Keratinocyte (primary cell): ENCODE measurements at places on chromosomes 2 and 18. TPM values are rescaled to one million over a fixed set of nuclear protein-coding genes. Genes with fewer than 3 reads are reported as not detected.

GRCh38 chr2:200758341-200758740, 53.4 kb upstream of the BZW1 start:
- no peak for DNase-seq

DNA sequence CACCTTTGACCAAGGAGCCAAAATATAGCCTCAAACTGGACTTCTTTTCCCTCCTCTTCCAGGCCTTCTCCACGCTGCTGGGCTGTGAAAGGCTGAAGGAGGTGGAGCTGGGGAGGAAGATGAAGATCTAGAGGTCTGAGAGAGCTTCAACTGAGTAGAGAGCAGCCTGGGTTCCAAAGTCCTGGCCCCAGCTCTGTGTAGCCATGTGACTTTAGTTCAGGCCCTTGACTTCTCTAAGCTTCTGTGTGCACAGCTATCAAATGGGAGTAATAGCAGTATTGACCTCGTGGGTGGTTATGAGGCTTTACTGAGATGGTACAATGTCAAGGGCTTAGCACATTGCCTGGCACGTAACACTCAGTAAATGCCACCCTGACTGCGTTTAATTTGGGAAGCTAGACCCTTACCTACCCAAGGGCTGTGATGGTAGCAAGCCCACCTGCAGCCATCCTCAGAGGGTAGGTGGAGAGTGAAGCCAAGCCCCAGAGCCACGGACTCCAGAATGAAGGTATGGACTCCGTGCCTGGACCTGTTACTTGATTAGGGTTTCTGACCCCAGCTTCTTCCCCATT, 38.4 kb downstream of the SERTAD2 start:
- DNase-seq = no peak

DNA sequence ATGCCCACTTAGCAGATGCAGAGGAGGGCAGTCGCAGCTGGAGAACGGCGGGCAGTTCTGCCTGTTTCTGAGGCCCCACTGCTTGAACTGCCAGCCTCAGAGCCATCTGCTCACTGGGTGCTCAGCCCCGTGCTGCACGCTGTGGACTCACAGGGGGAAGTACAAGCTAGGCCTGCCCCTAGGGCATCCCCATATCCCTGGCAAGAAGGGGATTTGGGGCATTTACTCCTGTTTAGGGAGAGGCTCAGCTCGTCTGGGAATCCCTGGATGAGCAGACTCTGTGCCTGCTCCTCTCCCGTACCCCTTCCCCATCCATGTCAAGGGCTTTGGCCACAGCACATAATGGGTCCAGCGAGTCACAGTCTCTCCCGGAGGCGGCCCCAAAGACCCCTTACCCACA, 169.8 kb upstream of the PKDCC start:
- DNase-seq = no peak

Gene FAM110C
- 25.1 to 38.0 TPM (median 26.3 TPM) in 3 replicates for polyA plus RNA-seq

- DNase-seq = no peak
Observed at GRCh38 chr18:31040686-31041270, 1.8 kb downstream of the DSC3 start.

GRCh38 chr2:120367649-120368048, 21.7 kb downstream of the INHBB start:
- no peak for DNase-seq

Gene CMPK2
- polyA plus RNA-seq = 0.85 to 3.1 TPM (median 1.5 TPM) in 3 replicates

Gene GGCX
- polyA plus RNA-seq = 34.3 to 39.1 TPM (median 35.6 TPM) in 3 replicates
